ENCODE measurements at places on chromosomes 2 and 18.

DNA sequence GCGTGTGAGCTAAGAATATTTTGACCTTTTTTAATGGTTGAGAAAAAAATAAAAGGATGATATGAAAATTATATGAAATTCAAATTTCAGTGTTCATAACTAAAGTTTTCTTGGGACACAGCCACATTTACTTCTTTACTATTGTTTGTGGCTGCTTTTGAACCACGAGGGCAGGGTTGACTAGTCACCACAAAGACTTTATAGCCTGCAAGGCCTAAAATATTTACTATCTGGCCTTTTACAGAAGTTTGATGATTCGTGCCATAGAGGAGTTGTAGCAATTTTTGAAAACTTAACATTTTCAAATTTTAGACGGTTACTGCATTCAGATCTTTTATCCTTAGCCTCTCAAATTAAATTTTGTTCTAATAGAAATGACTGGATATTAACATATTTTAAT, 69.9 kb downstream of the LIMS1 start:
- DNase-seq, result no peak

DNA sequence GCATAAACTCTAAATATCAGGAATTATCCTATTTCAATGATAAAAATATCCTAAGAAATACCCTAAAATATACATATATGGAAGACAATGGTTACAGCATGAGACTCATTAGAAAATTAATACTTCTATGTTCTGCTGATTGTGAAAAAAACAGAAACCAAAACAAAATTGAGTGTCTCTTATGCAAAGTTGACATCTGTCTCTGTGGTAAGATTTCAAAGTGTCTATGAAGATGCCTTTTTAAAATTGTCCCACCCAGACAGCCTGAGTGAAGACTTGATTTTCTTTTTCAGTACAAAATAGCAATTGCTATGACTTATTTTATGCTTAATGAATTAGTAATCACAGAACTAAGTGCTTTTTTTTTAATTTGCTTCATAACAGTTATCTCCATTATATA, 1368.4 kb upstream of the LRRTM1 start:
- no peak for DNase-seq

DNA sequence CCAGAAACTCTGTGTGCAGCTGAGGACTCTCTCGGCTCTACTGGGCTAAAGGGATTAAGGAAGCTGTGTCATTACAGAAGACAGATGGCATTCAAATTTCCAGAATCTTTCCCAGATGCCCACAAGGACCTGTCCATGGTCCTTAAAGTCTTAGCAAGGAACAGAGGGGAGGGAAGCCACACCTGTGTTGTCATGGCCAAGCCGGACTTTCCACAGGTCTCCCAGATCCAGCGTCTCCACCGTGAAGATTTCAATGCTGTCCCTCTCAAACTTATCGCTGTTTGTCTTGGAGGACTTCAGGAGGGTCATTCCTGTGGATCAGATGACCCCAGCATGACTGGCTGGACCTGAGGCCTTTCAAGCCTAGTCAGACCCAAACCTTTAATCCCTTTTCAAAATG, 114.5 kb downstream of the LOXHD1 start:
- DNase-seq, result no peak

DNA sequence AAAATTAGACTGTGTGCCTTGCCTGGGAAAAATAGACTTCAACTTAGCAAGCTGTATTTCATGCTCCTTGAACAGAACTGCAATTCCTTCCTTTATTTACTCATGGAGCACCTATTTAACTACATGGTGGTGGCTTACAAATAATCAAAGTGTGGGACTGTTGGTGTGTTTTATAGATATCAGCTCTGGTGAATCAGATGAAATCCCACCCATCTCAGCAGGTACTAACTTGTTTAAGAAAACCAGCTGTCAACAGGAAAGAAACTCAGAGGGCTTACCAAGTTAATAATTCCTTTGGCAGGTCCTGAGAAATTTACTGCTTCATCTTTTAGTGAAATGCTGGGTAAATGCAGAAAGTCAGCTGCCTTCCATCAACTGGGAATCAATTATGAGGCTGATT, 830.6 kb downstream of the SLC4A3 start:
- no peak for DNase-seq

- DNase-seq, result no peak
Observed at GRCh38 chr2:172739661-172740266, 4.1 kb downstream of the RAPGEF4 start.

GRCh38 chr2:42844901-42845821, 52.8 kb upstream of the HAAO start:
- DNase-seq, result no peak

DNA sequence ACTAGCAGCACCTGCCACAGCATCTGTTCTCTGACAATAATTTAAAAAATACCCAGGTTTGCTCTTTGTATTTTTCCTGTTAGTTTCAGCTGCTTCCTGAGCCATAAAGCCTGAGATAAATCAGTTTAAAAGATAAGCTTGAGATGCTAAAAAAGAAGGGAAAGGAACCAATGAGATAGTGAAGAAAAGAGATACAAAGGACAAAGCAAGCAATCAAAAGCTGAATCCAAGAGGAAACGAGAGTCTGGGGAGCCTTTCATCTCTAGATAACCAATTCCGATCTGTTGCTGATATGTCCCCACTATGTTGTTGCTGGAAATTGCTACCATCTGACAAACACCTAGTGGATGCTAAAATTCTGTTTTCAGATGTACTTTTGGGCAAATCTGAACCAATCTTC, 201.4 kb downstream of the RBM43 start:
- DNase-seq, result no peak

- DNase-seq, result no peak
Observed at GRCh38 chr2:149903626-149904025, 316.1 kb upstream of the MMADHC start.

DNA sequence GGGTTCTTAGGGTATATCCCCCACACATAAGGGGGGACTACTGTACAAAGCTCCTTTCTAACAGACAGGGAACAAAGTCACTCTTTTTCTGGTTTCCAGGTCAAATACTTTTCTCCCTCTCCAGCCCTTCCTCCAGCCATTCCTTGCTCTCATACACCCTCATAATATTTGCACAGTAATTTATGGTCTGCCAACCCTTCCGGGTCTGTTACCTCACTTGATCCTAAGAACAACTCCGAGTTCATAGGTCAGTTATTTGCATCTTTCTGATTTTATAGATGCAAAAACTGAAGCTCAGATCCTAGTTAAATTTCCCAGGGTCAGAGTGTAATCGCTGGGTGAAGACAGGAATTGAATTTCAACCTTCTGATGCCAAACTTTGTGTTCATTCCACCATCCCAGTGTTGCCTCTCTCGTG, 14.8 kb upstream of the MATN3 start:
- DNase-seq, result no peak

GRCh38 chr18:43465483-43465882, 188.2 kb upstream of the SYT4 start:
- no peak for DNase-seq

DNA sequence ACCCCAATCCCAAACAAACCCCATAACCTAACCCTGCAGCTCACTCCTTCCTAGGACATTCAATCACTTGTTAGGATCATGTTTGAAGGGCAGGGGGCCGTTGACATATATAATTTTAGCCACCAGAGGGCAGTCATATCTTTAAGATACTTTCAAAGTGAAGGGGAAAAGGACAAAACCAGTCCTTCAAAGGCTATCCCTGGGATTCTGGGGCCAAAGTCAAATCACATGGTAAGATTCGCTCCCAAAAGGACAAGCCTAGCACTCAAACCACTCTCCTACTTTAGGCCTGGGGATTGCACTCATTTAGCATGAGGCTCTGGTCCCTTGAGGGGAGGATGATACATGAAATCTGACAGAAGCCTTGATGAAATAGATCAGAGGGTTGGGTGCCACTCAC, 44.6 kb downstream of the HAUS1 start:
- DNase-seq, result peak; percentile 54

- DNase-seq, result no peak
Observed at GRCh38 chr18:14944838-14945237, 196.9 kb downstream of the ANKRD30B start.

GRCh38 chr2:101012054-101012705, 10.1 kb downstream of the RPL31 start:
- DNase-seq, result no peak

GRCh38 chr2:11833601-11834000, 87.2 kb downstream of the LPIN1 start:
- DNase-seq, result no peak

- DNase-seq, result no peak
Observed at GRCh38 chr2:239910404-239910803, 114.7 kb downstream of the NDUFA10 start.

DNA sequence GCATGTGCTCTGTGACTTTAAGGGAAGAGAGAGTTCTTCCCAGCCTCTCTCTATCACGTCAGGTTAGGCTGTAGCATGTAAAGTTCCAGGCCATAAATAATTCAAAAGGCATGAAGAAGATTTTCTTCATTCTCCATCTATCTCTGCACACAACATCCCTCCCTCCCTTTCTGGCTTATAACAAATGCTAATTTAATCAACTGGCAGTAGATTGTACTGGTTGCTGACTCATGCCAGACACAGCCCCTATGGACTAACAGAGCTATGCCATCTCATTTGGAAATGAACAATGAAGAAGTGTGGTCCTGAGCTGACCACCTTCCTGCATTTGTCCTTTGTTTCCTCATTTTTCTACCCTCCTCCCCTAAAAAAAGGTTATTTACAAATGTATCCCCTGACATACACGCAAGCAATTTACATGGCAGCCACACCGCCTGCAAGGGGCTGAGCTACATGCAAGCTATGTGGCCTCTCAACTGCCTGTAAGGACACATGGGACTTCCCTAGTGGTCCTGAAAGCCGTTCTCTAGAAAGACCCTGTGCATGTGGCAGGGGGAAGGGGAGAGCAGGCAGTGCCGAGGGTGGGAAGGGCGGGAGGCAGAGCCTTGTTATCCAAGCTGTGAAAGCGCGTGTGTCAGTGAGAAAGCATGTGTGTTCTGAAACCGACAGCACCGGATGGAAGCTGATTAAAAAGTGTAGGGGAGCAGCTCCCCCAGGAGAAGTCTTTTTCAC, 90.9 kb upstream of the KLF7 start:
- no peak for DNase-seq

All from stimulated activated CD8-positive, alpha-beta memory T cell treated with anti-CD3 and anti-CD28 coated beads, Interleukin-4, amount 100 ng/mL, for 48 hours (primary cell).